KBM-7 (cell line): ENCODE measurements at places on chromosomes 6 and 20.

DNA sequence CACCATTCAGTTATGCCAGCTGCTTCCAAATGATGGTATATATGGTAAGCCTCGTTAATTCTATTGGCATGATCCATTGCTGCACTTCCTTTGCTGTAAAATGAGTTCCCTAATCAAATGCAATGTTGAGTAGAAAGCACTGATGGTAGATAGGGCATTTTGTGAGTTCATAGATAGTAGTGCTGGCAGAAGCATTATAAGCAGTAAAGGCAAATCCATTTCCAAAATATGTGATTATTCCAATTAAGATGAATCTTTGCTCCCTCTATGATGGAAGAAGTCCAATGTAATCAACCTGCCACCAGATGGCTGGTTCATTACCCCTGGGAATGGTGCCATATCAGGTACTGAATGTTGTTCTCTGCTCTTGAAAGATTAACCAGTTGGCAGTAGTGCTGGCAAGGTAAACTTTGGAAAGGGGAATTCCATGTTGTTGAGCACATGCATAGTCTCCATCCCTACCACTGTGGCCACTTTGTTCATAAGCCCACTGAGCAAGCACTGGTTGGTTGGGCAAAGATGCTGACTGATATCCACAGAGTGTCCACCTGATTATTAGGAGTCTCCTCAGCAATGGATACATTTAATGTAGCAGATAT is 5.6 kb upstream of the TBPL1 start:
- DNase-seq = no peak

DNA sequence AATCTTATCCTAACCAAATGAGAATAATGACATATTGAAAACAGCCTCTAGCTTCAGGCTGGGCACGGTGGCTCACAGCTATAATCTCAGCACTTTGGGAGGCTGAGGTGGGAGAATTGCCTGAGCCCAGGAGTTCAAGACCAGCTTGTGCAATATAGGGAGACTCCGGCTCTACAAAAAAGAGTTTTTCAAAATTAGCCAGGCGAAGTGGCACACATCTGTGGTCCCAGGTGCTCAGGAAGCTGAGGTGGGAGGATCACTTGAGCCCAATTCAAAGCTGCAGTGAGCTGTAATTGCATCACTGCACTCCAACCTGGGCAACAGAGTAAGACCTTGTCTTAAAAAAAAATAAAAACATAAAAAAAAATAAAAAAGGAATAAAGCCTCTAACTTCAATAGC is 4.7 kb downstream of the TUBB2A start:
- DNase-seq = no peak

- DNase-seq = no peak
Observed at GRCh38 chr6:112690497-112691202, 343.5 kb downstream of the RFPL4B start.

DNA sequence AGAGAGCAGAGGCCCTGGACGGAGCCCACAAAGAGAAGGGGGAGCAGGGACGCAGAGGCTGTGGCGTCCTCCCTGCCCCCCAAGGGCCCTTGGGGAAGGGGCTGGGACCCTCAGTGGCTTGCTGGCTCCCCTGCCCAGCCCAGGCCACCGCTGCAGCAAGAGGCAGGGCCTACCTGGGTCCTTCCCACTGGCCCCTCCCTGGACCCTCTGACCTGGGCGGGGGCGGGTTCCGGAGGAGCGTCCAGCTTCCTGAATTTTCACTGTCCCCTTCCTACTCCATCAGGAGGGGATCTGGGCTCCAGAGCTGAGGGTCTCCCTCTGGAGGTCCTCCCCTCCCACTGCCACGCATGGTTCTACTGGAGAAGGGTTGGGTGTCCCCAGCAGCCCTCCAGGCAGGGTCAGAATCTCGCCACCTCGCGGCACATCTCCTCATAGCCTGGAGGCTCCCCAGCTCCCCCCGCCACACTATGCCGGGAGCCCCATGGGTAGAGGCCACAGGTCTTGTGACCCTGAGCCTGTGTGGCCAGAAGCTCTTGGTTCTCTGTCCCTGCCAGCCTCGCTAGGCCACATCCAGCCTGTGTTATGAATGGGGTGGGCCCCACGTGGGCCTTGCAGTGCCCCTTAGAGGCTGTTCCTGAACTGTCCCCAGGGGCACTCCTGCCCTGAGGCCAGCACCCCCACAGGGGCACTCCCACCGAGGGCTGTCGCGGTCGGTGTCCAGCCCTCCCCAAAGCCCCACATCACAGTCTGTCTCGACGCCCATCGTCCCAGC is 1.0 kb upstream of the SOX18 start:
- no peak for DNase-seq

DNA sequence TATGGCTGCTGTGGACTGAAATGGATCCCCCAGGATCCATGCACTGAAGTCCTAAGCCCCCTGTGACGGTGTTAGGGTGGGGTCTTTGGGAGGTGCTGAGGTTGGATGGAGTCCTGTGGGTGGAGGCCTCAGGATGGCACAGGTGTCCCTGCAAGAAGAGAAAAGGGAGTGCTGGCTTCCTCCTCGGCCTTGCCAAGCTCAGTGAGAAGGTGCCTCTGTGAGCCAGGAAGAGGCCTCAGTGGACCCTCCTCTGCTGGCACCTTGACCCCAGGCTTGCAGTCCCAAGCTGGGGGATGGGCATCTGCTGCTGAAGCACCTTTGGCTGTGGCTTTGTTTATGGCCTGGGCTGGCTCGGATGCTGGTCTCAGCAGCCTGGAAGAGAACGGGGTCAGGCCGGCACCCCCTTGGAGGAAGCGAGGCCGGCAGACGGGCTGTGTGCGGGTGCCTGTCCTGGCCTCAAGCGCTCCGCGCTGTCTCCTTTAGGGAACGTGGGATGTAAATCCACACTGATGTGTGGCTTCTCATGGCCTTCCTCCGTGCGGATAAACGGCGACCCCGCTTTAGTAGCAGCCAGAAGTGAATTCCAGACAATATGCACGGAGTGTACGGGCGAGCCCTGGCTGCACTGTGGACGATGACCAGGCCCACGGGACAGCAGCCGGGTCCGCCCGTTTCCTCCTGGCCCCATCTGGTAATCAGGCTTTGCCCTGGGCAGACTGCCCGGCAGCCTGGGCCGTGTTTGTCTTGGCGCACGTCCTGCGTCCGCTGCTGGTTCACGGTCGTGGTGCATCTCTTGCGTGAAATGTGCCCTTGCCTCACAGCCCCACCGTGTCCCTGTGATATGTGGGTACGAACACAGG is 182.6 kb downstream of the ERMARD start:
- DNase-seq = no peak

DNA sequence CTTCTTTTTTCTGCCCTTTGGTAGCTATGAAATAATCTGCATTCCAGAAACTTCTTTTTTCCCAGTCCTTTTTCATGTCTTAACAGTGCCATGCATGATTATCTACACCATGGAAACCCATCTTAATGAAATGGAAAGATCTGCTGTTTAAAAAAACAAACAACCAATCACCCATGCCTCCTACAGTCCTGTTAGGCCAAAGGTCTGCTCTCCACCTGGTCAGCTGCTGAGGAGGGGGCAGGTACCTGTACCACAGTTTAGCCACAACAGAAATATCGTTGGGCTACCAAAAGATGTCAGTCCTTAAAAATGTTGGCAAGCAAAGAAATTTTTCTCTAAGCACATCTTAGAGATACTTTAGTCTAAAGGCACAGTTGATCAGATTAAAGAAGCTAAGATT is 112.6 kb downstream of the SLC16A10 start:
- no peak for DNase-seq

- no peak for DNase-seq
Observed at GRCh38 chr20:50595433-50595895, 85.3 kb downstream of the PTPN1 start.

GRCh38 chr6:158205169-158205944 is 37.2 kb downstream of the GTF2H5 start:
- no peak for DNase-seq

GRCh38 chr20:40694246-40694645 is 5.2 kb upstream of the MAFB start:
- DNase-seq = no peak

- DNase-seq = no peak
Observed at GRCh38 chr6:103719545-103719944, 1140.2 kb downstream of the HACE1 start.

- DNase-seq = no peak
Observed at GRCh38 chr6:68691120-68691519, 56.0 kb downstream of the ADGRB3 start.

GRCh38 chr6:50724381-50725124 is 11.2 kb downstream of the TFAP2D start:
- no peak for DNase-seq

DNA sequence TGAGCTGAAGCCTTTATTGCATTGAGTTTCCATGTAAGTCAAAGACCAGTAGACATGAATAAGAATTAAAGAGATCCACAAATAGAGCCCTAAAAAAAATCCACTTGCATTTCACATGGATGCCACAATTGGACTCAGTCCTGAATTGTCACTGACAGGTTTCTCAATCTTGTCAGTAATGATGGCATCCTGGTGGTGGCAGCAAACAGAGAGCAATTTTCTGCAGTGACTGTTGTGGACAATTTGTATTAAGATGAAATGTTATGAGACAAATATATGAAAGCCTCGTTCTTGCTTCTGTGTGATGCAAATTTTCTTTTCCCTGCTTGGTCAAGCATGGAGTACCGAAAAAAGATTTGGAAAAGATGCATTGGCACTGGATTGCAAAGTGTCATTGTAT is 278.9 kb downstream of the SAMD5 start:
- DNase-seq = no peak

GRCh38 chr6:13194852-13195251 is 133.5 kb downstream of the TBC1D7 start:
- peak; percentile 53 for DNase-seq

DNA sequence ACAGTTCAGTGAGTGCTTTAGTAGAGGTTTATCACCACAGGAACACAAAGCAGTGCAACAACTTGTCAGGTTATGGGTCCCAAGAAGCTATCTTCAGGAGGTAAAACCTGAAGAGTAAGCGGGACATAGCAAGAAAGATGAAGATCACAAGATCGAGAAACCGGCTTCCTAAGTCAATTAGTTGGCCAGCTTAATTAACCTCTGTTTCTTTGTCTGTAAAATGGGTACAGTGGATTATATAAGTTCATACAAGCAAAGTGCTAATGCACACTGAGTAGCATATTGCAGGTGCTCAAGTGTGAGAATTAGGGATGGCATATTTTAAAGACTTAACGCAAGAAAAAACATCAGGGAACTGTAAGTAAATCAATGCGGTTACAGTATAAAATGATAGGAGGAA is 12.5 kb downstream of the FBXO30 start:
- no peak for DNase-seq
